H4 (cell line): ENCODE measurements at places on chromosomes 12 and 14. TPM values are rescaled to one million over a fixed set of nuclear protein-coding genes. Genes with fewer than 3 reads are reported as not detected.

DNA sequence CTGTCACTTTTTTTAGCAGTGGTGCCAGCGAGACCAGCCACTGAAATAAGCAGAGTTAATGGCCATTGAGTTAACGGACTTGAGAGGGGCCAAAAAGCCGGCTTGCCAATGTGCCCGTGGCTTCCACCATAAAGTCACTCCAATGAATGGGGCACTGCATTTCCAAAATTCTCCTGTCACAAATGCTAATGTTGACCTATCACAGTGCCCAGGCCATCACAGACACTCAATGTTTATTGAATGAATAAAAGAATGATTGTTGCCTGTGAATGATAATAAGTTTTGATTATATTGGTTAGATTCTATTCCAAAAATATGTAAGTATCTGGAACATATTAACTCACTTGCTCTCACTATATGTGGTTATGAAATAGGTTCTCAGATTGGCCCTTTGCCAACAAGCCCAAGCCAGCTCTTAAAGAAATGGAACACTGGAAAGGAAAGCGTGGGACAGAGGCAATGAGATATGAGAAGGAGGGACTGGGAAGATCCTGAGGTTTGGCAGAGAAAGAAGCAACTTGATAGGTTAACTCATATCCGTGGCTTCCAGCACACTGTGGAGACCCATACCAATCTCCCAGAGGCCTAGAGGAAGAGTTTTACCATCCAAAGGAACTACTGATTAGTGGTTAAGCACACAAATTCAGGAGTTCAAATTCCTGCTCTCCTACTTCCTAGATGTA, 108.7 kb downstream of the BTG1 start:
- DNase-seq = no peak

DNA sequence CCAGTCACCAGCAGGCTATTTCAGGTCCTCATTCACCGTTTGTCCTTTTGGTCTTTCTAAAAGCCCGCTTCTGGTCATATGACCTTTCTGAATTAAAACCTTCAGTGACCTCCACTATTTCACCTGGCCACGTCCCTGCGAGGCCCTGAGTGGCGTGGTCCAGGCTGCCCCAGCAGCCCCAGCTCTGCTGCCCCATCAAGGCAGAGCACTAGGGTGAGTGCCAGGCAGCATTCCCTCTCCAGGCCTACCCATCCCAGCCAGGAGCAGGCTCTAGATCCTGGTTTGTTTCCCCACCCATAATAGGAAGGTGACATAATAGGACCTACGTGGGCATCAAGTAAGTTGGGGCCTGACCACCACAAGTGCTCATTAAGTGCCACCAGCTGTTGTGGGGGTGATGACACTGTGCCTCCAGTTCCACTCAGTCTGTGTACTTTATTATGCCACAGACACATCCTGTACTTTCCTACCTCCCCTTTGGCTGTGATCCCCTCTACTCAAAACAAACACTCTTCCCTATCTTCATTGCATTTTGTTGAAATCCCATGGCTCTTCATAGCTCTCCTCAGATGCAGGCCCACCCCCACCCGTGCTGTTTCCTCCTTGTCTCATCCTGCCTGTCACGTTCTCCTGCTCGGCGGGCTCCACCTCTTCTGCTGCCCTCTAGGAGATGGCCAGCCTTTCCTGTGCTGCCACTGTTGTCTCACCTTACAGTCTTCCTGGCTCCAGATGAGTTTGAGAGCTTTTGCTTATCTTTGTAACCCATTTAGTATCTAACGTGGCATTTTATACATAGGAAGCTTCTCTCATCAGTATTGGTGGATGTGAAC, 21.4 kb downstream of the CKB start:
- no peak for DNase-seq

DNA sequence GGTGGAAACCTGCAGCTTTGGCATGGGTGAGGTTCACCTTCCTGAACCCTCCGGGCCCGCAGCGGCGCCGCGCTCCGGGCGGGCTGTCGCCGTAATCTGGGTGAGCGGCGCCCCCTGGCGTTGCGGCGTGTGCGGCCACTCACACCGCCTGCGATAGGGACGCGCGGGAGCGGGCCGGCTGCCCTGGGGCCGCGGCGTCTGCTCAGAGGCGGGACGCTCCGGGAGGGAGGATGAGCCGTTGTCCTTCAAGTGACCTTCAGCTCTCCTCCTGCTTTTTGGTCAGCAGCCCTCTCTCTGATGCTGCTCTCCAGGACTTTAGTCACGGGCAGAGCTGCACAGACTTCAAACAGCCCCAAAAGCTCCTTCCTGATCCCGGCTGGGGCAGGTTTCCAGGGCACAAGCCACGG, 211.7 kb upstream of the FKBP4 start:
- DNase-seq = peak; percentile 46

GRCh38 chr14:71060274-71060673, 153.0 kb downstream of the PCNX1 start:
- DNase-seq = no peak

The TMEM263 gene
- 56.7 and 65.5 TPM in 2 replicates for total RNA-seq

The NRL gene
- total RNA-seq = 1.0 and 1.6 TPM in 2 replicates

The GPHN gene
- total RNA-seq = 11.6 and 44.6 TPM in 2 replicates

The TSHR gene
- not detected in 2 replicates for total RNA-seq

DNA sequence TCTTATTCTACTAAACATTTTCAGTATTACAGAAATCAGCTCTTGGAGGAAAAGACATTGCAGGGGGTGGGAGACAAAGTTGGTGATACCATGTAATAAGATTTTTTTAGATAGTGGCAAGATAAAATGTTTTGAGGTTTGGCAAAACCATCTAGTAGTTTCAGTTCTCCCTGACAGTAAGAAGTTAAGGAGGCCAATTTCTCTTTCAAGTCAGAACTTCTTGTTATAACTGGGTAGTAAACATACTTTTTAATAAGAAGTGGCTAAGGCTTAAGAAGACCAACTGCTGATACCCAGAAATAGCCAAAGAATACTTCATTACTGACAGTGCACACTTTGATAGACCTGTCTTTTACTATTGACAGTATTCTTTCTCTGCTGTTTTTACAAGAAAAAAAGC, 452.3 kb downstream of the DIO2 start:
- no peak for DNase-seq

- DNase-seq = no peak
Measured at GRCh38 chr12:46442239-46442638, 69.7 kb upstream of the SLC38A2 start.

DNA sequence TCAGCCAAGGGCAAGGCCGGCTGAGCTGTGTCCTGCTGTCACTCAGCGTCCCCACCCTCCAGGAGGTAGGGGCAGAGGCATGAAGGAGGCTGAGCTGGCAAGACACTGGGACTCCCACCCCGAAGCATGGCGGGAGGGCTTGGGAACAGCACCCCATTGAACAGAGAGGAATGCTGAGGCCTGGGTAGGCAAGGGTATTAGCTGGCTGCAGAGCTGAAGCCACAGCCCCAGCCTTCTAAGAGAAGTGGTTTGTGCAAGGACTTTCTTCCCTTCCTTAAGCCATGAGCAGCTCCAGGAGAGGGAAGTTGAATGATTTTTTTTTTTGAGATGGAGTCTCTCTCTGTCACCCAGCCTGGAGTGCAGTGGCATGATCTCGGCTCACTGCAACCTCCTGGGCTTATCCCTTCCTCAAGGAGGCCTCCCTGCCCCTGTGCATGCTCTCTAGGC, 6.6 kb upstream of the CFAP73 start:
- no peak for DNase-seq

GRCh38 chr12:104083769-104084475, 19.6 kb downstream of the HCFC2 start:
- DNase-seq = no peak

The CYP27B1 gene
- 0.48 TPM in 1 of 2 replicates, not detected in the other for total RNA-seq

- DNase-seq = no peak
Measured at GRCh38 chr12:53050426-53051057, 677 bp downstream of the TNS2 start.

The LACRT gene
- total RNA-seq = not detected in 2 replicates

GRCh38 chr14:85856430-85856829, 326.5 kb downstream of the FLRT2 start:
- DNase-seq = peak; percentile 7

DNA sequence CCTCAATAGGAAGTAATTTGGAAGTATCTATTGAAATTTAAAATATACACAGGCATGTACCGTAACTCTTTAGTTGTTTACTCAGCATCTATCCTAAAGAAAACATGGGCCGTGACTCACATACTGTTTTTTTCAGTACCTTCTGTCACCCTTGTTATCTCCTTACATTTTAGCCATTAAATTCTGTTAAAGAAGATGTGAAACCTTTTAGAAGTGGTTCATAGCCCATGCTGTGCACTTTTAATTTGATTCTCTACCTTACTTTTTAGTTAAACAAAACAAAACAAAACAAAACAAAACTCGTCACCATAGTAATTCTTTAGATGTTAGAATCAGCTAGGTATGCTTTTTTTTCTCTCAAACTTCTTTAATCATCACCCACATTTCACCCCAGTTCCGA, 494.4 kb upstream of the RGS6 start:
- no peak for DNase-seq

DNA sequence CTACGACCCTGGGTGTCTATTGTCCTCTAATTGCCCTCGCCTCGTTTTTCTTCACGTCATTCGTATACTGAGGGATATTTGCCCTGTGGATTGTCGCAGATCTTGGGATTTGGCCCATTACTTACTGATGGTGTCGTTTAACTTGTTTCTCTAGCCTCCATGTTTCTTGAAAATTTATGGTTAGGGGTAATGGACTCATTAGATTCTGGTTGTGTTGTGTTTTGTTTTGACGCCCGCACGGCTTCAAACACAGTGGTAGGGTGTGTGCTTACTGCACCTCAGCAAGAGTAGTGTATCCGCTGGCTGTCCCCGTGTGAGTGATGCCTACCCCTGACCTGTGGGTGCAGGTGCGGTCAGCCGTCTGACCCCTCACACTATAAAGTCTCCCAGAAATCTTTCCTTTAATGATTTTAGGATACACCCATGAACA, 874 bp upstream of the RNU6-8 start:
- DNase-seq = no peak
